ENCODE measurements at places on chromosomes 7 and 10.
A peak's percentile ranks its signal among the peaks of the same experiment; 100 is the strongest.

DNA sequence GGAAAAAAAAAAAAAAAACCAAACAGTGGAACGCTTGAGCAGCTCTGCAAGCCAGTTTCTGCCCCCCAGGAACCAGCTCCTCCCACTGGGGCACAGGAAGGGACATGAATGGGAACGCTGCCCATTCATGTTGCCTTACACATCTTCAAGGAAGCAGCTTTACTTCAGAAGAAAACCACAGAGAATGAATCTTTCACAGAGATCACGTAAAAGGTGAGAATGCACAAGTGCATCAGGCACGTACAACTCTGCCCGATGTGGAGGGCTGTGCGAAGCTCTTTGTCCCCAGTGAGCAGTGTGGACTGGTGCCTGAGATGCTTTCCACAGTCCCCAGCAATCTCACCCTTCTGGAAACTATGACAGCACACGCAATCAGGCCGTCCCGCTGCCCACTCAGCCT lies 106.2 kb downstream of the DLG5 start:
- no peak for DNase-seq

GRCh38 chr10:61628151-61628874 lies 34.4 kb upstream of the CABCOCO1 start:
- DNase-seq: no peak

DNA sequence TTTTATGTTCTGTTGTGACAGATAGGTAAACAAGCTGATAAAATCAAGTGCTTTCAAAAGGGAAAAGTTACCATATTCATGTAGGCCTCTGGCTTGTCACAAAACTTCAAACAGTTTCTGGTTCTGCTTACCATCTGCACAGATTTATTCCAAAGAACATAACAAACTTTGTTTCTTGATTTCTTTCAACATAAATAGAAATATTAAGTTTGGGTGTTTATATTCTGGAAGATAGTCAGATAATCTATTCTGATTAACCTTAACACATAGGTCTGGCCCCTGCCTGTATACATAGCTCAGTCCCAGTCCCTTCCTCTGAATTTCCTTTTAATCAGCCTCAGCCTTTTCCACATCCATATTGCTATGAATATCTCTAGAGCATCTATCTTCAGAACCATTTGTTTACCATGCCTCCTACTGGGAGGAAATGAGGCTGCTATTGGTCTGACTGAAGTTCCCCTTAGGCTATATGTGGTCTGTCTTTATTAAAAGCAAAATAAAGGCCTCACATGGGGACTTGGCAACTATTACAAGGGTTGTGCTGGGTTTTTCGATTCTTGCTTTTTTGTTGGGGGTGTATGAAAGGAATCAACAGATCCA lies 319.0 kb downstream of the HPSE2 start:
- no peak for DNase-seq

DNA sequence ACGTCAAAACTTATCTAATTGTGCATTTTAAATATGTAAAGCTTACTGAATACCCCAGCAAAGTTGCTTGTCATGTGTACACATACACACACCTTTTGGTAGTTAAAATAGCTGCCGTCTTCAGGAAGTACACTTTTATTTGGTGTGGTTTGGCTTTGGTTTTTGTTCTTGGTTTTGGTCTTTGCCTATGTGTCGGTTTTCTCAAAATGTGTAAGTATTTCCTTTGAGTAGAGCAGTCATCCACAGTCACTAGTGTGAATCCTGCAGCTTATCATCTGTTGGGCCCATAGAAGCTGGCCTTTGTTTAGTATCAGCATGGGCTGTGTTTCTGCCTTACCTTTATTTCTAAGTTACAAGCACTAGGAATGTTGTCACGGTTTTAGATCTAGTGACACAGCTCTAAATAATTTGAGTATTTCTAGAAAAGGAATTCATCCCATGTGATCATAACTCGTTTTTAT lies 35.3 kb downstream of the NET1 start:
- DNase-seq: no peak

GRCh38 chr7:104434129-104434528 lies 105.7 kb downstream of the LHFPL3 start:
- no peak for DNase-seq

GRCh38 chr10:47257396-47258120 lies 42.4 kb upstream of the GDF10 start:
- DNase-seq: no peak

DNA sequence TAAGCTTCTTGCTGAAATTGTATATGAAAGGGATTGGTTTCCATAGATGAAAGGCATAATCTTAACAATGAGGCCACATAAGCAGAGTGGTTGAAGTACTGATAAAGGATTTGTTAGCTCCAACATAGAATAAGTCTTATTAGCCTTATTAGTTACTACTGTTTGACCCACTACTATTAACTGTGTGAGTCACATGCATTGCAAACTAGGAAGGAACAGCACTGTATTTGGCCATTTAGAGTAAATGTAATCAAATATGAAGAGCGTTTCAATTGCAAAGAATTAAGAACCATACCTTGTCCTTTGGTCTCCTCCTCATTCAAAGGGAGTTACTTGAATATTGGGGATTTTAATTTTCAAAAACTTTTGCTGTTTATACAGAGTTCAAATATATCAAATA lies 428.9 kb downstream of the MDFIC start:
- no peak for DNase-seq

DNA sequence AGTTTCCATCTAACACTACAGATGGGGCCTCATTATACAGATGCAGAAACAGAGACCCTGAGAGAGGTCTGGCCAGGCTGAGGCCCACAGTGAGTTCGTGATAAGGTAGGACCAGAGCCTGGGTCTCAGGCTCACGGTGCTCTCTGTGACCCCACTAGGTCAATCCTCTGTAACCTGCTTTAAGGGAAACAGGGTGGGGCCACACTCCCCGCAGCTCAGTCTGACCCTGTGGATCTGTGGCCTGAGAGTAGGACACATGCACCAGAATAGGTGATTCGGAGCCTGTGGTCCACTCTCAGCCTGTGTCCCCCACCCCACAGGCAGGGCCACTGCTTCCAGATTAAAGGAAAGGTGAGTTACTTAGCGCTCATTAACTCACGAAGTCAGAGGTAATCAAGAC lies 137.8 kb upstream of the FAM20C start:
- DNase-seq: no peak

DNA sequence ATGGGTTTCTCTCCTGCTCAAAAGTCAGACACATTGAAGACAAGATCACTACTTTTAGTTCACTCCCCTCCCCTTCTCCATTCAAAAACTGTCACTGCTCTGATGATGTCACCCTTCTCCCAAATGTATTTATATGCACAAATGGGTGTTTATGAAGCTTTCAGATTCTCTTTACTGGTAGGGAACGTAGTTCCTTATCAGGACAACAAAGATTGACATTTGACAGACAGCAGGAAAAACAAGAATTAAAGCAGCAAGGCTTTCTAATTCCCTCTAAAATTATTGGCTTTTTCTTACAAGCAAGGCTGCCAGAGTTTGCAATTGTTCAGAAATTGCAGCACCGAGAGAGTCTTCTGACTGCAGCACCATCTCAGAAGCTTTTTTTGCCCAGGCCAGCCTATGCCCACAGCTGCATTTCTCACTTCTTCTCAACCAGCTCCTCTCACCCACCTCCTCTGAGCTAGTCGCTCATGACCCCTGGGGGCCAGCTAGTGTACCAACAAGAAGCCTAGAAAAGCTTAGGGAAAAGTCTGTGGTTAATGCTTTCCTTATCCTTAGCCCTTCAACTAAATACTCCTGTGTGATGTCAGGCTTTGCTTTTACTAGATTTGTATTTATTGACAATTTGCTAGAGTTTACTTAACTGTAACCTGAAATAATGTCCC lies 265.1 kb downstream of the HTR7 start:
- peak; percentile 11 for DNase-seq

GRCh38 chr10:95963202-95963990 lies 55.6 kb downstream of the CC2D2B start:
- DNase-seq: no peak

- no peak for DNase-seq
Measured at GRCh38 chr10:62248465-62248864, 20.2 kb downstream of the RTKN2 start.

GRCh38 chr7:154987571-154987970 lies 15.4 kb downstream of the PAXIP1 start:
- no peak for DNase-seq

DNA sequence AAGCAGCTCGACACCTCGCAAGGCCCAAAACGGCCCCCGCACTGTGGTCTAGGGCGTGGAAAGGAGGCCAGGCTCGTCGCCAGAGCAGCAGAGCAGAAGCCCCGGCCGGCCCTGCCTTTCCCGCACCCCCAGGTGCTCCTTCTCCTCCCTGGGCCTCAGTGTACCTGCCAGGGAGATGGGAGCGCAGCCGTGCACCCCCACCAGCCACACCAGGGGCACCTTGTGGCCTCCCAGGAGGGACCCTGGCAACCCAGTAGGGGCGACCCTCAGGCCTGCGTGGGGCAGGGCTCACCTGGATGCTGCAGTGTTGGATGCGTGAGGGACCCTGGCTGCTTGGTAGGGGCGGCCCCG lies 9.5 kb downstream of the PDGFA start:
- DNase-seq: no peak

- no peak for DNase-seq
Measured at GRCh38 chr10:82136103-82136502, 261.1 kb downstream of the NRG3 start.

GRCh38 chr10:83012866-83013265 lies 1126.4 kb upstream of the GHITM start:
- no peak for DNase-seq

GRCh38 chr10:122407375-122408125 lies 33.0 kb downstream of the PLEKHA1 start:
- no peak for DNase-seq

DNA sequence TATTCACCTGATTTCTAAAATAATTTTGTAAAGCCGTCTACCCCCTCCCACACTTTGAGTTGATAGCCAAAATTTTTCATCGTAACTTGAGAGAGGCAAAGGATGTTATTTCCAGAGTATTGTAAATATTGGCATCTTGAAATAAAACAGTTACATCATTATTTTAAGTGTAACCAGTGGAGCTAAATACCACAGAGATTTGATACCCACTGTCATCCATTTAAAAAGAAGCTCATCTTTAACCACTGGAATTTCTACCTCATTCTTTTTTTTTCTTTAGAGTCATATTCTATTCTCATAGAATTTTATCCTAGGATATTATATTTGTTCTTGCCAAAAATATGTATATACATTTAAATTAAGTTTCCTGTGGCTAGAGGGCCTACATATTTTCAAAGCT lies 48.6 kb downstream of the CAMK1D start:
- no peak for DNase-seq

DNA sequence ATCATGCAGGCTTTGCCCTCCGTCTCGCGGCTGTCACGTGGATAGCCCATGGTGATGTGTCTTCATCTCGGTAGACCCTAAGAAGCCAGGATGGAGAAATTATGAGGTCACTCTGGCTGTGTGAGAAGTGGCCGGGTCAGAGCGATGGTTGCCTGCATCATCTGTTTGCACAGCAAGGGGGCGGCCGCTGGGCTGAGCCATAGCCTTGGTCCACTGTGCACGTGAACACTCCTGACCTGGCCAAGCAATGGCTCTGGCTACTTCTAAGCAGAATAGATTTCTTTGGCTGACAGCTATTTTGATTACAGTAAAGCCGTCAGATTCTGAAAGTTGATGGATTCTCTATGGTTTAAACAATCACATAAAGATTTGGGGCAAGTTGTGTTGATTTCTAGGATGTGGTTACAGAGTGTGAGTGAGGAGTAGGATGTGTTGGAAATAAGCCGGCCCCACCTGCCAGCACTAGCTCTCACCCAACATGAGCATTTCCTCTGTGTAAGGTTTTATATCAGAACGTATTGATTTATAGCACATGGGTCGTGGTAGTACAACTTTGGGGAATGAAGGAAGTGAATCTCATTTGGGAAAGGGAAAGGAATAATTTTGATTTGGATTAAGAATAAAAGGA lies 214.4 kb upstream of the GPR26 start:
- no peak for DNase-seq

DNA sequence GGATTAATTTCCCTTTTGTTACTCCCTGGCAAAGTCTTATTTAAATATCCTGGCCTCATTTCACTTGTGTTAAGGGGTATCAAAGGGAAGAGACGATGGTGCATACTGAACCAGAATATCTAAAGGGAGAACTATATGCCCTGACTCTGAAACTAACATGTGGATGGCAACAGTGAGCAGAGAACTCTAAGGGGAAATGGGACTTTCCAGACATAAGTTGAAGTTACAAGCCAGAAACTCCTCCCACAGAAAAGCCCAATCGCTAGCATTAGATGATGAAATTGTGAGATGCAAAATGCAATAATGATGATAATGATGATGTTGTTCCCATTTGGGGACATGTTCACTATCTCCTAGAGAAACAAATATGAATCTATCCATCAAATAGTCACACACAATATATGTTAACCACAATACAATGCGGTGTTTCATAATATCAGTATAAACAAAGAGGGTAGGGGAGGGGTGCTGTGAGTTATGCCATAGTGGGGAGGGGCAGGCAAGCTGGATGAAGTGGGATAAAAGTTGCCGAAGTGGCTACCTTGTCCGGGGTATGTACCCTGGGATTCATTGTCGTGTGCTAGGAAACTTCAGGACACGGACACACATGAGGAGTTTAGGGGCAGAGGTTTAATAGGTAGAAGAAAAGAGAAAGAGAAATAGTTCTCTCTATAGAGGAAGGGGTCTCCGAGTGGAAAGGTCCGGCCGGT lies 37.1 kb downstream of the TMEM229A start:
- DNase-seq: no peak

- no peak for DNase-seq
Measured at GRCh38 chr10:11252887-11253286, 235.2 kb downstream of the CELF2 start.

- DNase-seq: no peak
Measured at GRCh38 chr7:143960813-143961610, 6.4 kb downstream of the OR2F1 start.

GRCh38 chr10:11457336-11457735 lies 154.1 kb downstream of the USP6NL start:
- no peak for DNase-seq

DNA sequence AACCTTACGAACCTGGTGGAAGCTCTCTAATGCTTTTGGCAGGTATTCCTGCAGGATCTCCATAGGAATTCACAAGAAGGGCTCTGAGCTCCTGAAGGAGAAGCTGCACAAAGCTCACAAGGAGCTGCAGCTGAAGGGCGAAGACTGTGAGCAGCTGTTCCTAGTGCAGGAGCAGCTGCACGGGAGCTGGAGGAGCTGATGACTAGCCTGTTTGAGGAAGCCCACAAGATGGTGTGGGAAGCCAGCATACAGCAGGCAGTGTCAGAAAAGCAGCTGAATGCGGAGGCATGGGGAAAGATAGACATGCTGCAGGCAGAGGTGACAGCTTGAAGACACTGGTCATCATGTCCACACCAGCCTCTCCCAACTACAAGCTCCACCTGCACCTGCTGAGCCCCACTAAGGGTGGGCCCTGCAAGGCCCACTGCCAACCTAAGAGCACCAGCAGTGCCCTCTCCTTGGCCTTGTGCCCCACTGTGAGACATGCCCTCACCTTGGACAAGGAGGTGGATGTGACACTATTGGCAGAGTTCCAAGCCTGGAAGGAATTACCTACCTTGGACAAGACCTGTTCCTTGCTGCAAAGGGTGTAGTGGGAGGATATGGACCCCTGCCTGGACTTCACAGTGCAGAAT lies 250.6 kb downstream of the BBS9 start:
- no peak for DNase-seq

- peak; percentile 72 for DNase-seq
Measured at GRCh38 chr10:30751678-30752331, 122.3 kb upstream of the LYZL2 start.

GRCh38 chr7:90347759-90348158 lies 1.2 kb downstream of the GTPBP10 start:
- DNase-seq: no peak

Data from stimulated activated CD4-positive, alpha-beta T cell treated with anti-CD3 and anti-CD28 coated beads, Interleukin-2, amount 100 ng/mL, for 24 hours (primary cell).